NCI-H1930 (cell line): ENCODE measurements at places on chromosomes 3 and 15.

DNA sequence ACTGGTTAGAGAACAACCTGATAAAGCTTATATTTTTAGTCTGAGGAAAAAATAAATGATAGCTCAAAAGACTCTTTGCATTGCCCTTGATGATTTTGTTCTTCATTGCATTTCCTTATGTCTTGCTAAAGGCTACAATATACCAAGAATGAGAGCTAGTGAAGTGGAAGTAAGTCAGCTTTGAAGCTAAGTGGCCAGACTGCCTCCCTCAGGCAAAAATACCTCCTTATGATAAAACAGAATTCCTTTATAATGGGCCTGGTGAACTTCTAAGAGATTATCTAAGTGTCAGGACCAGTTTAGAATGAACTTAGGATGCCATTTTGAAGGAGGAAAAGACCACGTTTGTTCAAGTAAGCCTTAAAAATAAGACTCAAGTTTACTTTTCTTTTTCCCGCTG, 678.4 kb downstream of the ROBO2 start:
- no peak for DNase-seq

GRCh38 chr3:30236011-30236410, 370.4 kb upstream of the TGFBR2 start:
- DNase-seq = no peak

DNA sequence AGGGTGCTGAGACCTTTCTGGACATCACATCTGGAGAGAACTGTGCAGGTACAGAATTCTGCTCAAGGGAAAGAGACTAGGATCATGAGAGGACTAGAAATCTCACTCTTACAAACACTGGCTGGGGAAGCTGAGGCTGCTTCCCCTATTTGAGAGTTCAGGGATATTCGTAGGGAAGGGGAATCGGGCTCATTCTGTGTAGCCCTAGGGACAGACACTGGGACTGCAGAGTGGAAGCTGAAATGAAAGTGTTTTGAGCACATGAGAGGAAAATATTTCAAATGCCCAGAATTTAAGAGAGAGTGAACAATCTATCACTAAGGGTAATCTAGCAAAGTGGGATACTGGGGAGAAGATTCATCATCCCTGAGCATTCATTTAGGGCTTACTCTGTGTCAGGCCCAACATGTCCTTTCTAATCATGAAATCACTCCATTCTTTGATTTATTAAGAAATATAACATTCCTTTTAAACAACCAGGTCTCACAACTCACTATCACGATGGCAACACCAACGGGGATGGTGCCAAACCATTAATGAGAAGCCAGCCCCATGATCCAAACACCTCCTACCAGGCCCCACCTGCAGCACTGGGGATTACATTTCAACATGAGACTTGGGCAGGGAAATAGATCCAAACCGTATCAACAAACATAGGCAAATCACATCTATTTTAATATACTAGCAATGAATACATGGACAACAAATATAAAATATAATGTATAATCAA, 63.0 kb downstream of the CPN2 start:
- no peak for DNase-seq

- DNase-seq = no peak
Measured at GRCh38 chr3:182305881-182306665, 487.2 kb upstream of the ATP11B start.

DNA sequence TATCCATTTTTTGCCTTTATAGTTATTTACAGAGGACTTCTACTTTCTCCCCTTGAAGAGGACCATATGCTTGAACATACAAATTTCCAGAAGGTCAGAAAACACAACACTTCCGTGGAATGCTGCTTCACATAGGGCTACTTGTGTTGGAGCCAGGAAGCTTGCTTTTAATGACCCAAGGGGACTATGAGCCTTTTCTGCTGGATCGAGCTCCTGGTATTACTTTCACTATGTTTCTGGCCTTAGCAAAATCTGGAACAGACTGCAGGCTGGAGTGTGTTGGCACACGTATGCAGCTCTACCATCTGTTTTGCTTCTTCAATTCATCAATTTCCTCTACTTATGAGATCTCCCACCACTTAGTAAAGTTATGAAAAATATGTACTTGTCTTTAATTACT, 69.3 kb upstream of the CBLB start:
- DNase-seq = no peak

GRCh38 chr15:101539492-101539891, 50.0 kb upstream of the PCSK6 start:
- no peak for DNase-seq

DNA sequence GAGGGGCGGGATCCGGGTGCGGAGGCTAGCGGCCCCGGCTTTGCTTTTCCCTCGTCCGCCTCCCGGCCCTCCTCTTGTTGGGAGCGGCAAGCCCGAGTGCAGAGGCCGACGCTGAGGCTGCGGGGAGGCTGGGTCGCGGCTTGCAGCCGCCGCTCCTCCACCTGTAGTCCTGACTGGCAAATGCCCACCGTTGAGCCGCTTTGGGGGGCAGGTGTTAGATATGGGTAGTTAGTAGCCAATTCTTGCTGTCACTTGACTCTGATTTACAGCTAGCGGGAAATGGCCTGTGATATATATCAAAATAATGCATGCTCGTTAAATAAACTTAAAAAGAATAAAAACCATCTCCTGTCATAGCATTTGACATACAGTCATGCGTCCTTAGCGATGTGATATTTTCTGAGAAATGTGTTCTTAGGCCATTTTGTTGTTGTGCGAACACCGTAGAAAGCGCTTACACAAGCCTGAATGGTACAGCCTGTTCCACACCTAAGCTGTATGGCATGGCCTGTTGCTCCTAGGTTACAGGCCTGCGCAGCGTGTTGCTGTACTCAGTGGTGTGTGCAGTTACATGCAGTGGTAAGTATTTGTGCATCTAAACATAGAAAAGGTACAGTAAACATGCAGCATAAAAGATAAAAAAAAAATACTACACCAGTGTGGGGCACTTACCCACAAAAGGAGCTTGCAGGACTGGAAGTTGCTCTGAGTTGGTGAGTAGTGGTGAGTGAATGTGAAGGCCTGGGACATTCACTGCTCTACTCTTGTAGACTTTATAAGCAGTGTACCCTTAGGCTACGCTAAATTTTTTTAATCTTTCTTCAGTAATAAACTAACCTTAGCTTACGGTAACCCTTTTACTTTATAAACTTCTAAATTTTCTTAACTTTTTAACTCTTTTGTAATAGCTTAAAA, 873 bp downstream of the CAPN7 start:
- DNase-seq = no peak

GRCh38 chr15:41575282-41575681, 16.3 kb downstream of the TYRO3 start:
- no peak for DNase-seq

DNA sequence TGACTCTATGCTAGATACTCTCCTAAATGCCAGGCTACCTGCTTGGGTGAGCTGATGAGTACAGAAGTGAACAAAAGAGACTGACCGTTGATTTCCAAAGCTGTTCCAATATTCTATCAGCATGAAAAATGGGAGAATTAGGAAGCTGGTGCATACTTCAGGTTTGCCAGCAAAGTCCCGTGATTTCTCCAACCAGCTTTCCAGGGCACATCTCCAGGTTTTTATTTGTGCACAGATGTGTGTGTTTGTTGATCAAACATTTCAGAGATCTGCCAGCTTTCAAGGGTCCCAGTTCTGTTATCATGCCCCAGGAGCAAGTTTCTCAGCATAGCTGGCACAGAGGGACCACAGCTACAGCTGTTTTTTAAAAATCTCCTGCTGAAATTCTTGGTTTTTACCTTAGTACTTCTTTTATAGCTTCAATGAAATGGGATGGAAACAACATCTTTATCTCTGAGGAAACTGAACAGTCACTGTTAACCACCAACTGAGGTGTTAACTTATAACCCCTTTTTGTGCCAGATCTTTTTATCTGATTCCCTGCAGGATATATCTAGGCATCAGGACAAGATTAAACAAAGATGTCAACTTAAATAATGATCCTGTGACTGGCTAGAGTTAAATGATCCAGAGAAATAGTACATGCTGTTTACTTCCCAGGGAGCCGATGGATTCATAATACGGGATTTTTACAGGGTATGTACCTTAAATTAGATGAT, 380.8 kb downstream of the GRM7 start:
- DNase-seq = no peak

GRCh38 chr3:187360596-187360995, 7.6 kb upstream of the RTP4 start:
- no peak for DNase-seq
